ENCODE measurements at places on chromosomes 4 and X.

- no peak for DNase-seq
Observed at GRCh38 chr4:48027653-48028052, 11.1 kb downstream of the NIPAL1 start.

DNA sequence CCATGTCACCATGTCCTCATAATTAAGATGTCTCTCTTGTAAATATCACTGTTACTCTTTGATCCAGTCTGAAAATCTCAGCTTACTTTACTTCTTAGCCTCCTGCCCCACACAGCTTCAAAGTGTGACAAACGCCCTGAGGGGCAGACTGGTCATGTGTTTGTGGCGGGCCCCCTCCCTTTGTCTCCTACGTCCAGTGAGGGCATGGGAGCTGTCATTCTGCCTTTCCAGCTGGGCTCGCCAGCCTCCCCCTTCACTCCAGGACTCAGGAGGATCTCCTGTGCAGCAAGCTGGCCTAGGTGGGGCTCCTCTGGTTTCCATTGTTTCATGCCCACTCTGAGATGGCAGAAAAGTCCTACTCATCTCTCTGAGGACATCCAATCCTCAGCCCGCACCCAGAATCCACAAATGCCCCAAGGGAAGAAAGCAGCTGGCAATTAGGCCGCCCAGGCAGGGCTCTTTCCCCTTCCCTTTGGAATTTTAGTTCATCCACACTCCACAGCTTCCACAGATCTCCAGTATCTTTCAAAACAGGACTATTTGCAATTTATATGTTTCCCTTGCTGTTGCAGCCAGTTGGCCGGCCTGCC is 86.4 kb upstream of the C4orf50 start:
- no peak for DNase-seq

DNA sequence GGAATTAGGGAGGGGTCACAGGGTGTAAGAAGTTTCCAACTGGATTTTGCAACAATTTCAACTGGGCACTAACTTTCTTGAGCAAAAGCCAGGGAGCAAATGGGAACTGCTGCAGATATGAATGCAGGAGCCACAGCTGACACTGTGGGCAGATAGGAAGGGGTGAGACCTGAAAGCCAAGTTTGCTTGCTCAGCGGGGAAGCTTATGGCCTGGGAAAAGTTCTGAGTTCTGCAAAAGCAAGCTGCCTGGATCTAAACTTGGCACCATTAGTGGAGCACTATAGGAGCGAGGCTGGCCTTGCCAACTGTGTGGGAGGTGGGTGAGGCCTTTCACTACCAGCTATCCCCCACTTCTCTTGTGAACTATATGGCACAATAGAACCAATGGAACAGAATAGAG is 11.1 kb downstream of the CYSLTR1 start:
- DNase-seq: no peak

- DNase-seq: no peak
Observed at GRCh38 chr4:88535090-88535755, 11.6 kb upstream of the PYURF start.

DNA sequence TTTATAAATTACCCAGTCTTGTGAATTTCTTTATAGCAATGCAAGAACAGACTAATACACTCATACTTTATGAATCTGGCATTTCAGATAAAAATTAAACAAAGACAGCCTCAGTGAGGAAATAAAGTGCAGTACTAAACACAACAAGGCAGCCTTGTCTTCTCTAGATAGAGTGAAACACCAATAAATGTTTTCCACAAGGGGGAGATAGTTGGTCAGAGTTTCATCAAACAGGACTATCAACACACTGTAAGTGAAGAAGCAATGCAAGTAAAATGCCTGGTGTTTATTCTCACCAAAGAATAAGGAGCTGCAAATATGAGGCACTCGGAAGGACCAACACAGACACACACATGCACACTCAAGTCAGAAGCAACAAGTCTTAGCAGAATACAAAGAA is 62.8 kb downstream of the FAM9B start:
- peak; percentile 8 for DNase-seq

- DNase-seq: peak; percentile 61
Observed at GRCh38 chr4:82044141-82044993, 329.4 kb downstream of the HNRNPD start.

GRCh38 chrX:39542316-39542715 is 555.4 kb downstream of the BCOR start:
- DNase-seq: no peak

GRCh38 chr4:98749206-98749605 is 90.8 kb upstream of the TSPAN5 start:
- no peak for DNase-seq

DNA sequence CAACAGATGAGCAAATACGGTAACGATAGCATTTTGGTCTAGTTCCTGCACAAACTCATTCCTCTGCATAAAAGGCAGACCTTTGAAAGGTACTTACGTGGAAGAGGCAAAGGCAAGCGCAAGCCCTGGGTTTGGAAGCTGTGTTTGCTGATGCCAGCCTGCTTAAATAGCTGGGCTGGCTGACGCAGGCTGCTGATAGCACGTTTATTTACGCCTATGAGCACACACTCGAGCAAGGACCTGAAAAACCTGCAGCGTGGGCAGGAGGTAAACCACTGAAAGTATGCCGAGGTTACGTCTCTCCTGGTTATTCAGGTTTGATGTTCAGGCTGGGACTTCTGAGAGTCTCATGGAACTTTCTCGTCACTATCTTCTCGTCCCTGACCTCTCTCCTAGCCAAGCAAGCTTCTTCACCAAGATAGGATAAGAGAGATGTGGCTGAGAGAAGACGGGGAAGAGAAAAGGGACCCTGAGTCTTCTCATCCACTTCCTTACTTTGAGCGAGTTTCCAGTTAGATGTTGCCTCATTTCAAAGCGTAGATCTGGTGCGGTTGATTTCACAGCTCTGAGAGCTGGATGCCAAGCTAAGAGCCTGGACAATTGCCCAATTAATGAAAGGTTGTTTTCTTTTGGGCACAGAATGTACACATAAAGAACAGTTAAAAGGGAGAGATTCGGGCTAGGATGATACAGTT is at the start of gene HOPX:
Gene HOPX, minus strand, starts transcription at position 139 of the 695 bp plus-strand sequence. CDS start 23,480 bp downstream, outside the sequence.
- DNase-seq: peak; percentile 35

DNA sequence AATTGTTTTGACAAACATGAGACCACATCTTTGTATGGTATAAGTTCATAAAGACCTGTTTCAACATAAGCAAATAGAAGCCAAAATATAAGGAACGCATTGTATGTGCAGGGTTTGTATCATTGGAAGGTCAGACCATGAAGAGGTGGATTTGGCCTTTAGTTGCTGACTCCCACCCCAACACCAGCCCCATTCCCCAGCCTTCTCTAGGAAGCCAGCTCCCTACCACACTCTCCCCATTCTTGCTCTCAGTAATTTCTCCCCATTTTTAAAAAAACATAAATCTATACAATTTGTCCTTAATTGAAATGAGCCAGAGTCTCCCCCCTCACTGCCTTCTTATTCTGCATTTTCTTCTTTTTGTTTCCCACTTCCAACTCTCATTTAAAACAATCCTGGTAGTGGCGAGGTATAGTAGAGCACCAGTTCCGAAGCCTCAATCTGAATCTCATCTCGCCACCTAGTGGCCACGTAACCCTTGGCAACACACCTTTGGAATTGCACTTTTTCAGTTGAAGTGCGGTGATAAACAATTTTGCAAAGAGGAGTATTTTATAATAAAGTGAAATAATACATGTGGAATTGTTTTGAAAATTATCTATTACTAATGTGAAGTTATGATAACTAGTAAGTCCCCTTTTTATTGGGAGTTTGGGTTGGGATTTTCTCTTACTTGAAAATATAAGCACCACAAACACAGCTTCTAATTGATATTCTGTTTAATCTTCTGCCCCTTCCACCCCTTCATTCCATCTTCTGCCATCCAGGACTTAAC is 126.6 kb downstream of the ASB9 start:
- DNase-seq: peak; percentile 40

DNA sequence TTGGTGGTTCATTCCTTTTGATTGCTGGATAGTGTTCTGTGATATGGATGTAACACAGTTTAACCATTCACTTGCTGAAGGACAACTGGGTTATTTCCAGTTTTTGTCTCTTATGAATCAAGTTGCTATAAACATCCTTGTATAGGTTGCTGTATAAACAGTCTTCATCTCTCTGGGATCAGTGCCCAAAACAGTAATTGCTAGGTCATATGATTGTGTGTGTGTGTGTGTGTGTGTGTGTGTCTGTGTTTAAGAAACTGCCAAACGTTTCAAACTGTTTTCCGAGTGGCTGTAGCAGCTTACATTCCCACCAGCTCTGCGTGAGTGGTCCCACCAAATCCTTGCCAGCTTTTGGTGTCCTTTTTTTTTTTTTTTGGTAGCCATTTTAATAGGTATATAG is 60.4 kb downstream of the F11 start:
- DNase-seq: no peak

DNA sequence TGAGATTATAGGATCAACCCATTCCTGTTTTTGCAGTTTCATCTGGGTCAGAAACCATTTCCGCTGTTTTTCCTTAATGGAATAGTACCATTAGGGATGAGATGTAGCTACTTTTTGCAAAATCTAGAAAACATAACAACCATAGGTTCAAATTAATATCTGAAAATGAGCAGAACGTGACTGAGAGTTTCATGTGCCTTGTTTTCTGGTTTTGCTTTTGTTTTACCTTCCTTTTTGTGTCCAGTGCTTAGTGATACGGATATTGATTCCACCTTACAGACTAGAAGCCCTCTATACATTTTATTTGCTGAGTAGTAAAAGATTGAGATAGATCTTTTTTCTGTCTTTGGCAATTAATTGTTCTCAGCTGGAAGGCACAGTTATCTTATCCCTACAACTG is 46.5 kb downstream of the SNX25 start:
- DNase-seq: no peak

- no peak for DNase-seq
Observed at GRCh38 chr4:173170182-173170778, 1.7 kb downstream of the GALNT7 start.

GRCh38 chr4:109826719-109827118 is 1.1 kb upstream of the RRH start:
- DNase-seq: no peak

DNA sequence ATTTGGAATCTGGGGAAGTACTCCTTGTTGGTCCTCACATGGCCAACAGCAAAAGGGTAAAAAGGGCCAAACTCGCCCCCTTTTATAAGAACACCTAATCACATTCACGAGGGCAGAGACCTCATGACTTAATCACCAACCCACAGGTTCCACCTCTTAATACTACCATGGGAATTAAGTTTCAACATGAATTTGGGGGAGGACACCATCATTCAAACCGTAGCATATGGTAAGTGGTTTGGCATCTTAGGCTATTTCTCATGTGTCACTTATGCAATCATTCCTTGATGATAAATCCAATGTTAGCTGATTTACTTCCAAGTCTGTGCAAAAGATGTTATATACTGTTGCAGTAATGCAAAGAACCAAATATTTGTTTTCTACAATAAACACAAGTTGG is 302.9 kb upstream of the FAM241A start:
- DNase-seq: no peak

All from Ammon's horn (tissue), 1 donor.